ENCODE measurements at places on chromosomes 5 and 9.
A peak's percentile ranks its signal among the peaks of the same experiment; 100 is the strongest.

GRCh38 chr9:1845425-1845824, 169.7 kb upstream of the SMARCA2 start:
- no peak for DNase-seq

DNA sequence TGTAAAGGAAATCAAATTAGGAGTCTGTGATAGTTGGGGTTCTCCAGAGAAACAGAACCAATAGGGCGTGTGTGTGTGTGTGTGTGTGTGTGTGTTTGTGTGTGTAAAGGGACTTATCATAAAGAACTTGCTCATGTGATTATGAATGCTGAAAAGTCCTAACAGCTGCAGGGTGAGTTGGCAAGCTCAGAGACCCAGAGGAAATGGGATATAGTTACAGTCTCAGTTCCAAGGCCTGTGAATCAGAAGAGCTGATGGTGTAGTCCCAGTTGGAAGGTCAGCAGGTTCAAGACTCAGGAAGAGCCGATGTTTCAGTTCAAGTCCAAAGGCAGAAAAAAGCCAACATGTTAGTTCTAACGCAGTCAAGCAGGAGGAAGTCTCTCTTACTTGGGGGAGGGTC, 214.2 kb downstream of the ELAVL2 start:
- DNase-seq: no peak

DNA sequence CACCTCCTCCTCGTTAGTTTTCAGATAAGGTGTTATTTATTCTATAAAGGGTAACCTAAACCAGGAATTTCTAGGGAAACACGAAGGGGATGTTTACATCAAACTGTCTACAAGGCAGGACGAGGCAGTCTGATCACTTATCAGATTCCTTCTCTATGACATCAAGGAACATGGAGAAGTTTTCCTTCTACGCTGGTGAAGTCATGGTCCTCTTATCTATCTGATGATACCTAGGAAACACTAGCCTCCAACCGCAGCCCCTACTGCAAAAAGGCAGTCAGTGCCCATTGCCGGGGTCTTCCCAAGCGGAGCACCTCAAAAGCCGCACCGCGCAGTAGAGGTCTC, 1.5 kb downstream of the MPDZ start:
- no peak for DNase-seq

DNA sequence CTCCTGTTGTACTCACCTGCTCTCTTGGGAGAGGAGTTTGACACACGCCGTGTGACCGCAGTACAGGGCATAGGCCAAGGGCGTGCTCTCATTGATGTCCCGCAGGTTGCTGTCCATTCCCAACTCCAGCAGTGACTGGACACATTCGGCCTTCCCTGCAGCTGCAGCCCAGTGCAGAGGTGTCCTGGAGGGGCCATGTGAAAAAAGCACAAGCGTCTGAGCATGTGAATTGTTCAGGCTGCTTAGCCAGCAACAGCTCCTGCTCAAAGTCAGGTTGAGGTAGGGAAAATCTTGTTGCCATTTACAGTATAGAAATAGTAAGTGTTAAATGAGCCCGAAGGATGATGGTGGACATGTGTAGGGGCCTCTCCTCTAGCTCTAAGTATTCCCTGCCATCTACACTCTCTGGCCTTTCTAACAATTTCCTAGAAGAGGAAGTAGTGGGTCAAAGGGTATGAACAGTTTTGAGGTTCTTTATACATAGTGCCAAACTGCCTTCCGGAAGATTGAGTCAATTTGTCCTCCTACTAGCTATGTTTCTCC, 116.5 kb downstream of the ANKRD55 start:
- DNase-seq: no peak

- DNase-seq: peak; percentile 63
These were observed 4.0 kb upstream of the MYORG start for GRCh38 chr9:34380511-34381315.

DNA sequence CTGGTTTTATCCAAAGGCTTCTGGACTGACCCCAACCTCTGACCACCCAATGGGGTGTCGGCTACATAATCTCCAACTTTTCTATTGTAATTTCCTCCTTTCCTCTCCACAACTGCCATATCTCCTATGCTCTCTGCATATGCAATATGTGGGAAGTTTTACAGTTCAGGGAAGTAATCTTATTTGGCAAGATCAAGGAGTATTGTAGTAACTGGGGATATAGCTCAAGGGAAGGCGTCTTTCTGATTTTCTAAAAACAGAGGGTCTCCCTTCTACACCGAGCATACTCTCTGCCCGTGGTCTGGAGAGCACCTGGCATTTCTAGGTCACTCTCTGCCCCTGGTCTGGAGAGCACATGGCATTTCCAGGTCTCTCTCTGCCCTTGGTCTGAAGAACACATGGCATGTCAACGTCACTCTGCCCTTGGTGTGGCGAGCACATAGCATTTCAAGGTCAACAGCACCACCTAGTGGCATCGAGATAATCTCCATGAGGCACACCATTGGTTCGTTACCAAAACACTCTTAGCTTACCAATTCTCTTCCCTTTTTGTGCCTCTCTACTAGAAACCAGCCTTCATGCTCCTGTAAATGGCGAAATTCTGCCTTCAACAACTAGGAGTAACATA, 616.4 kb upstream of the NUDT12 start:
- DNase-seq: no peak

DNA sequence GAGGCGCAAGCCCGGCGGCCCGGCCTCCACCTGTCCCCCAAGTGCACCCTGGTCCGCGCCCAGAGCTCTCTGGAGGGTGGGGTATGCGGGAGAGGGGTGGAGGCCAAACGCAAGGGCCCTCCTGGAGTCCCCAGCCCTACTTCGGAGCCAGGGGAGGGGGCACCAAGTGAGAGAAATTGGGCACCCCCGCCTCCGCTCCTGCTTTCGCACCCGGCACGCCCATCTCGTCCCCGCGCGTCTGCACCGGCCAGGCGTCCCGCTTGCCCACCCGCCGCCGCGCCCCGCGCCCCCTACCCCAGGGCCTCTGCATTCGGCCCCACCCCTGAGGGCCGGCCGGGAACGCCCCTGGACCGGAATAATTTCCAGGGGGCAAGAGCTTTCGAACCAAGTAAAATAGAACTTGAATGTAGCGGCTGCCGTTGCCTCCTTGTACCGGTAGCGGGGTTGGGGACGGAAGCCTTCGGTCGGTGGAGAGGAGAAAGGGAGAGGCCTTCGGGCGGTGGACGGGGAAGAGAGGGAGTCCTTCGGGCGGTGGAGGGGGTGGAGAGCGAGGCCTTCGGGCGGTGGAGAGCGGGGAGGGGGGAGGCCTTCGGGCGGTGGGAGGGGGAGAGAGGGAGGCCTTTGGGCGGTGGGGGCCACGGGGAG, 694 bp upstream of the PHPT1 start:
- DNase-seq: no peak

GRCh38 chr9:82466616-82467260, 478.2 kb downstream of the SPATA31D1 start:
- DNase-seq: no peak

DNA sequence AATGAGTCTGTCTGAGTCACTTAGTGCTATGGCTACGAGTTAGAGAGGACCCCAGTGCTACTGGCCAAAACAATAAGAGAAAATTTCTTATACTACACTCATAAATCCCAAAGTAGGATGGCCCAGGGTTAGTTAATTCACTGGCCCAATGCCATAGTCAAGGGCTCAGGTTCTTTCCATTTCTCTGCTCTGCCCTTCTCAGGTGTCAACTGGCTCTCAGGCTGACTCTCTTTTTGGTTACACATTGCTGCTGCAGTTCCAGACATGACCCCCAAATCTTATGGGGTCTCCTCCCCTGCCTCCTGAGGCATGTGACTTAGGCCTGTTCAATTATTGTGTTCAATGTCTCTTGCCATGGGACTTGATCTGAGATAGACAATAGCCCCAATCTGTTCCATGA, 70.4 kb downstream of the ARHGEF37 start:
- no peak for DNase-seq

DNA sequence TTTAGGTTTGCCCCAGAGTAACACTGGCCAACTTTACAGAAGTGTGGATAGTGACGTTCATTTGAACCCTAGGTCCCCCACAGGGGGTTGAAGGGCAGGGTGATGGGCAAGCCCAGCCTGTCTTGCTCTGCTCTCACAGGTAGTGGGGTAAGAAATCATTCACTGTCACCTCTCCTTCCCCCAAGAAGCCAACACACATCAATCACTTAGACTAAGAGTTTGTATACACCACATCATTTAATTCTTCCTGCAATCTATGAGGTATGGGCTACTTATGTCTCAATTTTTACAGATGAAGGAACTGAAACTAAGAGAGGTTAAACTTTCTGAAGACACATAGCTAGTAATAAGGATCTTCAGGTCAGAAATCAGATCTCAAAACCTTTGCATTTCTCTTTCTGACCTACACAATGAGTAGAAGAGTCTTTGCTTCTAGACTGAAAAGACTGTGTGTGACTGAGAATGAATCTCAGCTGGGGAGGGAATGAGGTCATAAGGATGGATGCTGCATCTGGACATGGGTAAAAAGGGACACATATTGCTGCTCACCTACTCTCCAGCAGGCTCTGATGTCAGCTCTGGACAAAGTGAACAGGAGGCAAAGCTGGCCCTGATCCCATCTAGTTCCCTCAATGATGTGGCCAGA, 81.0 kb upstream of the EQTN start:
- no peak for DNase-seq

All from stimulated activated CD8-positive, alpha-beta memory T cell treated with anti-CD3 and anti-CD28 coated beads, Interleukin-2, amount 100 ng/mL, for 1 hour (primary cell).